Activated CD4-positive, alpha-beta T cell treated with anti-CD3 and anti-CD28 coated beads, Interleukin-2, amount 50 U/mL, for 48 hours (primary cell): ENCODE measurements at places on chromosomes 5 and 9.
A peak's percentile ranks its signal among the peaks of the same experiment; 100 is the strongest.

GRCh38 chr5:56321236-56321881 lies 88.2 kb upstream of the ANKRD55 start:
- DNase-seq, result peak; percentile 50

DNA sequence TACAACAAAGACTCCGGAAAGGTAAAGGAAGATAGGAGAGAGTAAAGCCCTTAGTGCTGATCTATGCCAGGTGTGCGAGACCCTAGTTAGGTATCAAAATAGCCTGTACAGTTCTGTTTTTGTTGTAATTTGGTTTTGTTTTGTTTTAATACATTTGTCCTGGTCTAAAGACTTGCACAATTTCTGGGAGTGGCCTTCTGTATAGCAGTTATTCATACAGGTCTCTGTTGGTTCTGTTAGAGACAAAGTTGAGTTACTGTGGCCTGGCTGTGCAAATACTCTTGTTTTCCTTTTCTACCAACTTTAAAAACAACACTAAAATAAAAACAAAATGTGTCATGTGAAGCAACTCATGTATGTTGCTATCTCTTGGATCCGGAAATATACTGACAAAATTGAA lies 163.6 kb downstream of the COMMD10 start:
- DNase-seq, result no peak

DNA sequence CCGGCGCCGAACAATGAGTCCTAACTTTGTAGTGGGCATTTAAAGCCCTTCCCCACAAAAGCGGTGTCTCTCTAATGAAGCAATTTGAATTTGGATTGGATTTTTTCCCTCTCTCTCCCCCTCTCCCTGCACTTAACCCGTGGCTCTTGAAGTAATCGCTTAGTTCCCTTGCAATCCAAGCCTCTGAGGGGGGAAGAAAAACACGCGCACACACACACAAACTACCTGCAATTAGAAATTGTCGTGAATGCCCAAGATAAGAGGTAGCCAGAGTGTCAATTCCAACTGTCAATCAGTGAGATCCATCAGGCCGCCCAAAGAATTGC lies 1.2 kb downstream of the LHX6 start:
- no peak for DNase-seq

DNA sequence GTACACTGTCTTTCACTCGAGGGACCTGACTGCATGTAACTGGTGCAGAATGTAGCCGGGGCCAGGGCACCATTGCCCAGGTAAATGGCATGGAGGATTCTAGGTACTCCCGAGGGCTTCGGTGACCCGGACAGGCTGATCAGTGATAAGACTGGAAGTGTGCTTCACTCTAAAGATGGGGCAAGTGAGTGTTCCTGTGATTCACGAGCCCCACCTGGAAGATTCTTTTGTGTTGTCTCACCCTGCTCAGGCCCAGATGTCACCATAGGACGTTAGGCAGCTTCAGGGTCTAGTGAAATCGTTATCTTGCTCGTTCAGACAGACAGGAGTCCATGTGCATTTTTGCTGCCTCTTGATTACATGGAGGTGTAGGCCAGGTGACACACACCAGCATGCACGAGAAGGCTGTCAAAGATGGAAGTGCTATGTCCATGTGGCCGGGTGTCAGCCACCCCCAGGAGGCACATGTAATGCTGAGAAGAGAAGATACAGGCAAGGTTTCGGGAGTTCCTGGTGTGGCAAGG lies 73.9 kb downstream of the WNK2 start:
- peak; percentile 0 for DNase-seq

DNA sequence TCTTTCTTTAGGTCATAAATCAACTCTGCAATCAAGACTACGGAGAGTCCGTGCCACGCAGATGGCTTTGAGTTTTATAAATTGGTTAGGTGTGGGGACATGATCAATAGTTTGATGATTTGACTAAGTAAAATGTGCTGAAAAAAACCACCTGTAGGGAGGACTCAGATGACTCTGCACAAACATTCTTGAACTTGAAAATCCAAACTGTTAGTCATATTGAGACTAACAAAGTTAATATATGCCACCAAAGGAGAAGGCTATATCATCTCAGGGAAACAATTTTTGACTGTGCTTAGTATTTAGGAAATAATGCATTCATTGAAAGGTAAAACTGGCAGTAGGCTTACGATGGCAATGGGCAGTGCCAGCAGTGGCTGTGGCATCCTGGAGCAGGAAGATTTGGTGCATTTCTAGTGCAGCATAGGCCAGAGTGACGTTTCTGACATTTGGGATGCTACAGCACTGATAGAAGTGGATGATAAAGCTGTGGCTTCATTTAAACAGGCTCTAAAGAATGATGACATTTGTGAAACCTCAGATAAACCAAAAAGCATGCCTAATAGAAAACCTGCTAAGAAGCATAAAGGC lies 291.1 kb downstream of the MLLT3 start:
- no peak for DNase-seq

DNA sequence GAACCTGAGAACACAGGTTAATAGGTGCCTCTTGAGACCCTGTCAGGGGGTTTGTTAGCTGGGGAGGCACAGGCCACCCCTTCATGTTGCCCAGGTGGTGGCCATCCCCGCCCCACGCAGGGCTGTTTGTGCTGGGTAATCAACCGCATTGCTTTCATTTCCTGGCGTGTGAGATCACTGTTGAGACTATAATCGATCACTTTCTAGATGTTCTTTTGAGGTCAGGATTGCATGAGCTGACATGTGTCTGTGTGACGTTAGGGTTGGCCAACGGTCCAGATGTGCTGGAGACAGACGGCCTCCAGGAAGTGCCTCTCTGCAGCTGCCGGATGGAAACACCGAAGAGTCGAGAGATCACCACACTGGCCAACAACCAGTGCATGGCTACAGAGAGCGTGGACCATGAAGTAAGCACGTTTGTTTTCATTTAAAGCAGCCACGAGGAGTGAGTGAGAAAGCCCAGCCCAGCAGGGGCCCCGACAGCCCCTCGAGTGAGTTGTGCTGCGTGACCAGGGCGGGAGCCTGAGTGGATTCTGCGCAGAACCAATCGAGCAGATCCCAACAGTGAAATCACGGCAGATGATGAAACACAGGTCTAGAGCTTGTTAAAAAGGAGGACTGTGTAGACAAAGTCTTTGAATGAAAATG lies 115.0 kb upstream of the CACNA1B start:
- no peak for DNase-seq

- no peak for DNase-seq
These were observed 77.6 kb upstream of the ALDH1A1 start for GRCh38 chr9:73030370-73031030.

DNA sequence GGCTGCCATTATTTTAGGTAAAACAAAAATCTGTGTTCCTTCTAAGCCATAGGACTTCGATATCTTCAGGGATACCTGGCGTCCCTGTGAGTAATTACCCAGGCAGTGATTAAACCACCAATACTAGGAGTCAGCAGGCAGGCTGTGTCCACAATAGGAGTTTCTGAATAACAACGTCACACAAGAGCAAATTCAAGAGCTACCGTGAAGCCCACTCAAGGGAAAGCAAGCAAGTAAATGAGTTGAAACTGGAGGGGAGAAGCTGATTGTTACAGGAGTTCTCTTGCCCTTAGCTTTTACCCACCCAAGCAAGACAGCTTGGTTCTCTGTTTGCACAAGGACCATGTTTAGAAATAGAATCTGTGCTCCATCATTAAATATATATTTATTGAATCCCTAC lies 50.8 kb downstream of the SEMA5A start:
- DNase-seq, result no peak

DNA sequence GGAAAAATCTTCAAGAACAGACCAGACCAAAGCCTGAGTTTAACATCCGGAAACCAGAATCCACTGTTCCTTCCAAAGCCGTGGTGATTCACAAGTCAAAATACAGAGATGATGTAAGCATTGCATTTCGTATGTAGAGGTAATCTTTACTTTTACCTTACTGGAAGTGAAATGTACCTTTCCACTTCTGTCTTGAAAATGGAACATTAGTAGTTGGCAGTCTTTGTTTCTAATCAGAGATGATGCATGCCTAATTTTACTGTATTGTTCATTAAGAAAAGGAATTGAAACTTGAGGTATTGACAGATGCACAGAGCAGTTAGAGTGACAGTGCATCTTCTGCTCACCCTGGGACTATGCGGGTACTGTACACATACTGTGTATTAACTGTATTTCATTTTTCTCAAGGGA lies 34.6 kb downstream of the HABP4 start:
- DNase-seq, result no peak

- no peak for DNase-seq
These were observed 154.9 kb upstream of the VLDLR start for GRCh38 chr9:2466703-2467102.

- no peak for DNase-seq
These were observed 232.0 kb downstream of the CHSY3 start for GRCh38 chr5:130136300-130136699.

- no peak for DNase-seq
These were observed 88.4 kb upstream of the RGS7BP start for GRCh38 chr5:64417390-64417789.

- no peak for DNase-seq
These were observed 40.3 kb downstream of the CSF1R start for GRCh38 chr5:150046031-150046430.

GRCh38 chr5:72328172-72328571 lies 8.0 kb downstream of the PTCD2 start:
- no peak for DNase-seq

DNA sequence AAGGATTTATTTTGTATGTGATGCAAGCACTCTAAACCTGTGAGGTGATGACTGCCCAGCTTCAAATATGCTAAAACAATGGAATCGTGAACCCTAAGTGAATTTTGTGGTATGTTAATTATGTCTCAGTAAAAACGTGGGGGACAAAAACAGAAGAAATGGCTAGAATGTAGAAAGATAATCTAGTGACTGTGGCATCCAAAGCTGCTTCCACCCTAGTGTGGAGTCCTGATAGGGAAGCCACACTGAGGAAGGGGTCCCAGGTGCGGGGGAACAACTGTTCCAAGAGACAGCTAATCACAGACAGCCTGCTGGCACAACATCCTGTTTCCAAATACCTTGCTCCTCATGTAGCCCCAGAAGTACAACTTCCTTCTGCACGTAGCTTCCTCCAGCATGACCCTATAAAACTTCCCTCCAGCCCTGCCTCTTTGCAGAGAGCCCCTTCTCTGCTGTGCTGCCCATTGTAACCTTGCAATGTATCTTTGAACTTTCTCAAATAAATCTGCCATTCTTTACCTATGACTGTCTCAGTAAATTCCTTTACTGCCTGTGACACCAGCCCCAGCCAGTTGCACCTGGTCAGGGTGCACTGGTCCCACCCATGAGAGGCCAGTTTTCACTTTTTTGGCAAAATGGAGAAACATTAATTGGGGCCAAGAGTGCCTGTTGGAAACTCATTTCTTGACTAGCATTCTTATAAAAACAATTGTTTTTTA lies 4.9 kb downstream of the GMCL2 start:
- DNase-seq, result no peak

- DNase-seq, result no peak
These were observed 30.2 kb upstream of the FUBP3 start for GRCh38 chr9:130549093-130549735.

DNA sequence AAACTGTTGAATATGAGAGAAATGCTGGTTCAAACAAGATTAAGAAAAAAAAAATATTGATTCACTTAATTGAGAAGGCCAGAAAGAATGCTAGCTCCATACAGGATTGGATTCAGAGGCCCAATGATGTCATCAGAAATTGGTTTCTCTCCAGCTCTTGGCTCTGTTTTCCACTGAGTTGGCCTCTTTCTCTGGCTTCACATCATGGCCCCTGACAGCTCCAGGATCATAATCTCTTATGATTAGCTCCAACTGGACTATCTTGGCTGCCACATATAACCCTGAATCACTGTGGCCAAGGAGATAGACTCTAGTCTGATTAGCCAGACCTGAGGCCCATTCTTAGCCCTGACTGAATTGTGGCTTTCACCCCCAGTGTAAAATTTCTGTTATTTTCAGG lies 244.7 kb upstream of the GRAMD2B start:
- no peak for DNase-seq

DNA sequence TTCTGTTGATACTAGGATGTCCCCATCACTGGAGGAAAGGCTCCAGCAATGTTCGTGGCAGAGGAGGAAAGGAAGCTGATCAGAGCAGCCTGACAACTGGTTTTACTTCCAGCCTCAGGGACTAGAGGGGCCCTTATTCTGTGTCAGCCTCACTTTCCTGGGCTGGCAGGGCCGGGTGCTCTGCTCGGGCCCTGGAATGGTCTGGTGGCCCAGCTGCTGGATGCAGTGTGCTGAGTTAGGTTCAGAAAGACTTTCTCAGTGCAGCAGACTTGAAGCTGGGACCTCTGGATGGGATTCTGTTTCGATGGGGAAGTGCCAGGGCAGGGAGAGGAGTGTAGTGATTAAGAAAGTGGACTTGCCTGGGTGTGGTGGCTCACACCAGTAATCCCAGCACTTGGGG lies 81.0 kb downstream of the MACROH2A1 start:
- no peak for DNase-seq

DNA sequence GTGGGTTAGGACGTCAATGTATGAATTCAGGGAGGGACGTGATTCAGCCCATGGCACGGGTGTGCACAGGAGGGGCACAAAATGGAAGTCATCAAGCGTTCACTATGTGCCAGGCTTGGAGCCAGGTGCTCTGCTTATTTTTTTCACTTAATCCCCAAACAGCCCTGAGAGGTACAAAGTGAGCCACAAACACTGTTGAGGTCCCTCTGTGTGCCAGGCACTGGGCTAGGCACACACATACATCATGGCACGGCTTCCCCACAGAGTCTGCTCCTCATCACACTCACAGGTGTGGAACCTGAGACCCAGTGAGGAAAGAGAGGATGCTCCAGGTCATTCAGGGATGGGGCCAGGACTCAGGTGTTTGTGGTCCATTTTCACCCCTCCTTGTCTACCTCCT lies 68.1 kb downstream of the GALNT12 start:
- DNase-seq, result no peak

- DNase-seq, result no peak
These were observed 1824.4 kb upstream of the CDH9 start for GRCh38 chr5:28862860-28863196.

GRCh38 chr9:82147798-82148425 lies 159.3 kb downstream of the SPATA31D1 start:
- no peak for DNase-seq

GRCh38 chr9:24614070-24614469 lies 68.4 kb upstream of the IZUMO3 start:
- DNase-seq, result no peak

DNA sequence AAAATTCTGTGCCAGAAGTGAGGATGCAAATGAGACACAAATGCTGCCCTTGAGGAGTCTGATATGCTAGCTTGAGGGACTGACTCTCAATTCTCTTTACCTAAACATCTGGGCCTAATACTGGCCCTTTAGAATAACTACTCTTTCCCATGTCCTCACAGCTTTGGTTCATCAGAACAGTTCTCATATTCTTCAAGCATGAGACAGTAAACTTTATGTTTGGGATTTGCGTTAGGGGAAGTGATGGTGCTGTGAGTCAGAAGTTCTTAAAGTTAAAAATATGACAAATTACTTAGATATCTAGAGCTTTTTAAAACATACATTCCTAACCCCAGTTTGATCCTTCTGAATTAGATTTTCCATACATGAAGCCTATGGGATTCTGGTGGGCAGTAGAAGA lies 665.0 kb upstream of the RGMB start:
- no peak for DNase-seq

DNA sequence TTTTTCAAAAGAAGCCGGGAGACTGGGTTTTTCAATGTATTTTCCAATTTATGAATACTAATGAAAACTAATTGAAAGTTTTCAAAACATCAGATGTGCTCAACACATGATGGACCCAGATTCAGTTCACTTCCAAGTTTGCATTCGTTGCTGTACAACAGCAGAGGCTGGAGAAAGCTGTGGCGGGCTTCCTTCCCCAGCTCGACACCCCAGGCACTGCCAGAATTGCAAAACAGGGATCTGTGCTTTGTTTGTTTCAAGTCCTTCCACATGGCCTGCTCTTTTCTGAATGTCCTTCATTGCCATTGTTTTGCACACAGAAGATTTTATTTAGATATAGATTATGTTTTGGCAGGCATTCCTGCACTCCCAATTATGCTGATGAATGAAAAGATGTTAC lies 30.3 kb upstream of the INSYN2B start:
- no peak for DNase-seq
